Activated CD4-positive, alpha-beta T cell treated with anti-CD3 and anti-CD28 coated beads, Interleukin-2, amount 10 ng/mL, durations not matched to agents 24 days and 14 days (primary cell): ENCODE measurements at places on chromosomes 16 and 17. TPM values are rescaled to one million over a fixed set of nuclear protein-coding genes. Genes with fewer than 3 reads are reported as not detected.
A peak's percentile ranks its signal among the peaks of the same experiment; 100 is the strongest.

GRCh38 chr17:58120195-58120822 lies 27.9 kb upstream of the OR4D1 start:
- peak; percentile 87 for DNase-seq

- no peak for DNase-seq
Observed at GRCh38 chr16:85537795-85538401, 75.2 kb upstream of the GSE1 start.

DNA sequence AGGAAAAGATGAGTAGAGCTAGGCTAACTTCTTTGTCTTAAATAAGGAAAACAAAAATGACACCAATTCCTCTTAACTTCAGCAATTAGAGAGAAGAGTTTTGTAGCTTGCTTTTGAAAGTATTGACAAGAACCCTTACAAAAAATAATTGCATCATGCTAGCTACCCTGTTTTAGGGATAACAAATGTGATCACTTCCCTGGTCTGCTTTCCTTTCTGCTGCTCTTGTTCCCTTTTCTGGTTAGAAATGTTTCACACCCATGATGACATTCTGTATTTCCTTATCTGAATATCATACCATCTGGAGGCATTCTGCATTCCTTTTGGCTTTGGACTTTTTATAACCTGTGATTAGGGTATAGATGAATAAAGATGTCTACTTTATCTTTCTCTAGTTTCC lies 9.9 kb upstream of the SMIM36 start:
- DNase-seq, result no peak

DNA sequence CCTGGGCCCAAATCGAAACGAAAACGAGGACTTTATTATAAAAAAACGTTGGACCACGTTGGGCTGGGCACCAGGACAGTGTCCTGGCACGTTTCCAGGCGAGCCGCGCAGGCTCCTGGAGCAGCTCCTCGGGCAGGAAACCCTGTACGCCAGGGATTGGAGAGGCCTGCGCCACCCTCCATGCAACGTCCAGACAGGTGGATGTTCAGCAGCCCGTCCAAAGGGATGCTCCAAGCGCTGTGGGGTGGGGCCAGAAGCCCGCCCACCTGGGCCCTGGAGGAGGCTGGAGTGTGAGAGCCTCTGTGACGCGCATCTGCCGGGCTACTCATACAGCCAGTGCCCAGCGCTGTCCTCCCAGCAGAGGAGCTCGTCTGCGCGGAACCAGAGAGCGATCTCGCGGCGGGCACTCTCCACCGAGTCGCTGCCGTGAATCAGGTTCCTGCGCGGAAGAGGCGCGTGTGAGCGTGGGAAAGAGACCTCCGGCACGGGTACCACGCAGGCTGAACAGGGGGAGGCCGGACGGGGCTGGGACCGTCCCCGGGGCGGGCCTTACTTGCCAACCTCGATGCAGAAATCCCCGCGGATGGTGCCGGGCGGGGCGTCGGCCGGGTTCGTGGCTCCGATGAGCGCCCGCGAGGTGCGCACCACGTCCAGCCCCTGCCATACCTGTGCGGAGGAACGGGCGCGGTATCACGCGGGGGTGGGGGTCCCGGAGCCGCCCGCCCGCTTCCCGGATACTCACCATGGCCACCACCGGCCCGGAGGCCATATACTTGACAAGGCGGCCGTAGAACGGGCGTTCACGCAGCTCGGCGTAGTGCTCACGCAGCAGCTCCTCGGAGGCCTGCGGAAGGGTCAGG lies 785 bp downstream of the NME3 start:
- DNase-seq, result peak; percentile 83

DNA sequence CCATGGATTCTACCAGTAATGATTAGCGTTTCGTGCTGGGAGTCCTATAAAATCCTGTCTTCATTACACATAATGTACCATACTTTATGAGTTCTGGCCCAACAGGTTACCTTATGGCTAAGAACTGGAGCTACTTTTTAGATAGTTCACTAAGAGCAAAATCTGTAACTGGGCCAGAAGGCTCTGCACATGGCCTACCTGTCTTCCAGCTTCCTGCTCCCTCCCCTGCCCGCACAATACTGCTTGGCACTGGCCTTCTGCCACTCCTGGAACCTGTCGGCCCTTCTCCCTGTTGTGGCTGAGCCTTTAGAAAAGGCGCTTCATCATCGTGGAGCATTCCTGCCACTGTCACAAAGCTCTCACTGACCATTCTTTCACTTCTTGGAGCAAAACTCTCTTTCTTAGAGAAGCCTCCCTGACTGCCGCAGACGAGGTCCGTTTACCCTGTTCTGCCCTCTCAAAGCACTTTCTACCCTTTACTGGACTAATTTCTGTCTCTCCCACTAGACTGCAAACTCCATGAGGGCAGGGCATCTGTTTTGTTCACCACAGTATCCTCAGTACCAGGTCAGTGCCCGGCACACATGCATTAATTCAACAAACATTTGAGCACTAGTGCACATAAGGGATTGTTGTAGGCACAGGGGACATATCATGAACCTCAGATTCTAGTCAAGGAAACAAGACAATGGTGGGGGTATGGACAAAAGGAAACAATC lies 116.5 kb downstream of the PARN start:
- no peak for DNase-seq

- DNase-seq, result no peak
Observed at GRCh38 chr17:43615330-43616028, 46.2 kb downstream of the MEOX1 start.

- DNase-seq, result no peak
Observed at GRCh38 chr16:85179344-85180046, 67.2 kb upstream of the CIBAR2 start.

- no peak for DNase-seq
Observed at GRCh38 chr16:72989579-72990551, 58.1 kb downstream of the ZFHX3 start.

GRCh38 chr17:68961214-68961882 lies 6.2 kb upstream of the ABCA8 start:
- no peak for DNase-seq

The SLFN11 gene
- total RNA-seq, result 72.3 and 73.6 TPM in 2 replicates

The RHBDF2 gene
- 45.4 and 54.5 TPM in 2 replicates for total RNA-seq

The GP1BA gene
- not detected in 2 replicates for total RNA-seq

The UNKL gene
- 38.4 and 43.9 TPM in 2 replicates for total RNA-seq

The KRTAP9-8 gene
- not detected in 2 replicates for total RNA-seq

The UQCRC2 gene
- 256 and 266 TPM in 2 replicates for total RNA-seq
